ENCODE measurements at places on chromosomes 5 and 9.

DNA sequence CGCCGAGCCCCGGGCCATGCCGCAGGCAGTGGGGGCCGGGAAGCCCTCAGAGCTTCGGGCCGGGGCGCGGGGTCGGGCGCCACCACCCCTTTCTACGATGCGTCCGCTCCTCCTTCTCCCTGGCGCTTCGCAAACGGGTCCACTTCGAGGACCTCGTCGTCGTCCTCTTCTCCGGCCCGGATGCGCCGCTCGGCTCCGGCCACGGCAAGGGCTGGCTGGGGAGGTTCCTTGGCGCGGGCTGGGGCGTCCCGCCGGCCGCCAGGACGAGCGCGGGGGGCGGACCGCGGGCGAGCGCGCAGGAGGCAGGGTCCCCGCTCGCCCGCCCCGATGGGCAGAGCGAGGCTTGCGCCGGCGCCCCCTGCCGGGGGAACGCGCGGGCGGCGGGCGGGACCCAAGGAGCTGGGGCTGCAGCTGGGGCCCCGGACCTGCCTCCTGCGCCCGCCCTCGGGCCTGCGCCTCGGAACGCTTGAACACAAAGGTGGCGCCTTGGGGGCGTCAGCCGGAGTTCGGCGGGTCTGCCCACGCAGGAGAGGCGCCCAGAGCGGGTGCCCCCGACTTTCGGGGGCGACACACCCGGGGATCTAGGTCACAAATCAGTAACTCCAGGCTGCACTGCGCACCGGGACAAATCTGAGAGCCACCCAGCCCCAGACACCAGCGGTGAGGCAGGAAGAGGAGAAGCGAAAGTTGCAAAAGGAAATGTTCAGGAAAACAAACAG lies at the start of gene ROR2:
Gene ROR2, minus strand, starts transcription at position 283 of the 719 bp plus-strand sequence.
- DNase-seq, result peak; percentile 49

DNA sequence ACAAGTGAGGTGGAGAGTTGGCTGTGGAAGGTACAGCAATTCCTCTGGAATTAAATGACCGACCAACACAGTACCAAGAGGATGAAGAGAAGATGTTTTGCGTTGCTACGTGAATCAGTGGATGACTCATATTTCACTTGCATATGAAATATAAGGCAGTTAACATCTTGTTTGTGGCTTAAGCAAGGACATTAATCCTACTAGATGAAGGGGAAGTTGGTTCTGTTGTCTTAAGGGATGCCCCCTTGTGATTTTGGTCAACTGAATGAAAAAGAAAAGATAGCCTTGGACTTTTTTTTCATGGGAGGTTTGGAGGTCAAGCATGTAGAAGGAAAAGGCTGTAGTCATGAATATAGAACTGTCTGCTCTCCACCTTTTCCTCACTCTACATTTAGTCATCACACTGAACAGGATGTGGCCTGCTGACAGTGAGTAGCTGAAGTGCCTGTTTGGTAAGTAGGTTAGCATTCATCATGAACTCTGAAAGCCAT lies 33.9 kb downstream of the VLDLR start:
- DNase-seq, result no peak

DNA sequence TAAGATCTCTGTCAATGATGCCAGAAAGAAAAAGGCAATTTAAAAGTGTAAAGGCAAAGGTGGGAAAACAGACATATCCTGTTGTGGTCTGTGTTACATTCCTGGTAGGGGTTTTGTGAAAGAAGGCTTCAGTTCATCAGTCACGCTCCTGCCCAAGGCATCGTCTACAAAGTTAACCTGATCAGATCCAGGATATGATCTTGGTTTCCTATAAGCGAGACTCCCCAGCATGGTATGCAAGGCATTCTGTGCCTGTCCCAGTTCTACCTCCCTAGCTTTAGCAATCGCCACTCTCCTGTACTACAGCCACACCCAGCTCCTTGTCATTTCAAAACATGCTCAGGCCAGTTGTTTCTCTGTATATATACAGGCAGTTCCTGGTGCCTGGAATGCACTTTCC lies 58.0 kb upstream of the PTPN3 start:
- DNase-seq, result no peak

DNA sequence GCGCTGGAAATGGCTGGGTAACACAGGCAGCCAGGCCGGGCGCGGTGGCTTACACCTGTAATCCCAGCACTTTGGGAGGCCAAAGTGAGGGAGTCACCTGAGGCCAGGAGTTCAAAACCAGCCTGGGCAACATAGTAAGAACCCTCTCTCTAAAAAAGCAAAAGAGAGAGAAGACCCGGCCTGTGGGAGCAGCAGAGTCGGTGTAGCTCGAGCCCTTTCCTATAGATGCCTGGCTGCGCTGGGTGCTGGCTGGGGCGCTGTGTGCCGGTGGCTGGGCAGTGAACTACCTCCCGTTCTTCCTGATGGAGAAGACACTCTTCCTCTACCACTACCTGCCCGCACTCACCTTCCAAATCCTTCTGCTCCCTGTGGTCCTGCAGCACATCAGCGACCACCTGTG lies 9.2 kb downstream of the UCK1 start:
- no peak for DNase-seq

GRCh38 chr5:71663191-71663969 lies 55.7 kb upstream of the CARTPT start:
- DNase-seq, result no peak

DNA sequence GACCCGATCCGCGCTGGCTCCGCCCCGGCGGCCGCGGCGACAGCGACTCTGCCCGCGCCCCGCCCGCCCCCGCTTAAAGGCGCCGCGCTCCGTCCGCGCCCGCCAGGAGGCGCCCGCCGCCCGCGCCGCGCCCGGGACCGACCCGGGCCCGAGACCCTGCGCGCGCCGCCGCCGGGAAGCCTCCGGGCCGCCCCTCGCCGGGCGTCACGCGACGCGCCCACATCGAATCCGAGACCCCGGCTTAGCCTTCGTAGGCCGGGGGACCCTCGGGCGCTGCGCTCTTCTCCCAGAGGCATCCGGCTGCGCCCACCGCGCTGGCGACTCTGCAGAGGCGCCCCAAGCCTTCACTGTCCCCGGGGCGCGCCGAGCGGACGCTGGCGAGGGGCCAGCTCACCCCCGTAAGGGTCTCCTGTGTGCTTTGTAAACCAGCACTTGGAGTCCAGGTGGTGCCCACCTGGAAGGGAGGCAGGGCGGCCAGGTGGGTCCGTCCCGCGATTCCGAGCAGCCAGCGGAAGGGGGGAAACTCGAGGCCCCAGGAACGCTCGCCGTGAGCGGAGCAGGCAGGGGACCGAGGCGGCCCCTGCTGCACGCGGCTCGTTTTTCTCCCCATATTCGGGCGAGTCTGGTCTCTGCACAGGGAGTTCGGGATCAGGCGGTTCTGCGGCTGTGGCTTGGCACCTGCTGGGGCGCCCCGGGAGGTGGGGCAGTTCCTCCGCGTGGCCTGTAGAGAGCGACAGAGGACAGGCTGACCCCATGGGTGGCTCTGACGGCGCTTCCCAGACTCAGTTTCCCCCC lies 423 bp upstream of the ABCA2 start:
- DNase-seq, result peak; percentile 68

Data from stimulated activated CD4-positive, alpha-beta T cell treated with anti-CD3 and anti-CD28 coated beads, Interleukin-4, amount 100 ng/mL, for 1 hour (primary cell).